ENCODE measurements at places on chromosomes 6 and 20.

DNA sequence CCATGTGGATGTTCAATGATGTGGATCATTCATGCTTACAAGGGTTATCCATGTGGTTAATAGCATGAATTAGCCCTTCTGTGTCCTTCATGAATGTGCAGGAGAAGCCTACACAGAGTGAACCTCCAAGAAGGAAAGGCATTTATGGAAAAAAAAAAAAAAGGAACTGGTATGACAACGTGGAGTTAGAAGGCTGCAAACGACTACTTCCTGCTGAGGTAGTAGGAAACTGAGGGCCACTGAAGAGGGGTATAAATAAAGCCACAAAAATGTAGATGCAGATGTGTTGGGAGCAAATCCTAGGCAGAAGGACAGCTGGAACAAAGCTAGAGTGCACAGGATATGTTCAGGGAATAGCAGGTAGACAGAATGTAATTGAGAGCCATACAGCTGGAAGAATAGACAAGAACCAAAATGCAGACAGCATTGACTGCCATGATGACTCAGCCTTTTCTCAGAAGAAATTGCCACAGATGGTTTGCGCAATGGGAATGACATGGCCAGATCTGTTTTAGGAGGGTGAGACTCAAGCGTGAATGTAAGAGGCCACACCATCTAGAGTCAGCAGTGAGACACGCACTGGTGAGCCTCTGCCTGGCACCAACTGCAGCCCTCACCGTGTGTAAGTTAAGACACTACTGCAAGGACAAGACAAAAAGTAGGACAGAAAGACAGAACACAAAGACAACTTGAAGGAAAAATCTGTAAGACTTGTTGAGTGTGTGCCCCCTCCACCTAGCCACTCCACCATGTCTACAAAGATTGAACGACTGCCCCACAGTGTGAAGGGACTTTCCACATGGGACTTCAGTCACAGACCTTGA is 79.8 kb downstream of the KIF13A start:
- DNase-seq = no peak

GRCh38 chr20:6868861-6869260 is 101.4 kb downstream of the BMP2 start:
- no peak for DNase-seq

GRCh38 chr20:61790116-61790827 is 275.4 kb downstream of the TAF4 start:
- no peak for DNase-seq

DNA sequence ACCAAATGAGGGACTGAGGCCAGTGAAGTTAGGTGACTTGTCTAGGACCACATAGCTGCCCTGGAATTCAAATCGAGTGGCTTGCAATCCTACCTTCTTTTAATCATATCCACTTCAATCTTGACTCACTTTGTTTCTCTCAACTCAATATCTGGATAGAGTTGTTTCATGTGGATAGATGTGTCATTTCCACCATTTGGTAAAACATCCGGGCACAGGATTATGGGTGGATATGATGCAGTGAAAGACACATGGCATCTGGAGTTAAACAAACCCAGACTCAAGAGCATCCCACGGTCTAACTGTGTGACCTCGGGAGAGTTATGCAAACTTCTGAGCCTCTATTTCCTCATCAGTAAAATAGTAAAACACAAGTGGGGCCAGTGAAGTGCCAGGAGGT is 103.6 kb upstream of the CNKSR3 start:
- DNase-seq = no peak

DNA sequence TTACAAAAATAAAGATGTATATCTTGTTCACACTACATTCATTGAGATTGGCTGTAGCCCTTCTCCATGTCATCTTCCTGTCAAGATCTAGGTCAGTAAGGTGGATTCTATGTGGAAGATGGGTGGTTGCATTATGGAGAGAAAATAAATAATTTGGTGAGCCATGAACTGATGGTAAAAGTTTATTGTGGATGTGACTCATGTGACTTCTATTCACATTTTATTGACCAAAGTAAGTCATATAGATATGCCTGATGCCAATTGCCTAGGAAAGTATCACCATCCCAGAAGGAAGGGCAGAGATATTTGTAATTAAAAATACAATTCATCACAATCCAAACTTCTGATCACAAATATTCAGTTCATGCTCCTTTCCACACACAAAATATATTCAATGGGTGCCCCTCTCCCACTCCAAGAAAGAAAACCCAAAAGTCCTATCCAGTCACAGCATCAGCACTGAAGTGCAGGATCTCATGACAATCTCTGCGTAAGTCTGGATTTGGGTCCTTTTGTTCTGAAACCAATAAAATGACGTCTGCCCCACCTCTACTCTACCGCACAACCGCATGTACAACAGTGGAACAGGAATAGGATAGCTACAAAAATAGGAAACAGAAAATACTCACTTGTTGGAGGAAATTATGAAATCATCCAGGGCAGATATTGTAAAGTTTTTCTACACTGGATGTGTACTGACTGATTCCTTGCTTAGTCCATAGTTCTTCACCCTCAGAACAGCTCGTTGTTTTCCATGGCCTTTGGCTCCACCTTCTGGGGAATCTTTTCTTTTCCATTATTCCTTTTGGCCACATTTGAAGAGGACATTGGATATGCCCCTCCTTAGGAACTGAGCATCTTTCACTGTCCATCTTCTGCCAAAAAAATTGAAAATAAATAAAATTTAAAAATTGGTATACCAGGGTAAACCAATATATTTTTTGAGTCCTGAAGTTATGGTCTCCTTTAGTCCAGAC is 16.1 kb upstream of the SLC17A3 start:
- peak; percentile 73 for DNase-seq

- DNase-seq = no peak
Measured at GRCh38 chr6:155404937-155405336, 50.7 kb downstream of the NOX3 start.

DNA sequence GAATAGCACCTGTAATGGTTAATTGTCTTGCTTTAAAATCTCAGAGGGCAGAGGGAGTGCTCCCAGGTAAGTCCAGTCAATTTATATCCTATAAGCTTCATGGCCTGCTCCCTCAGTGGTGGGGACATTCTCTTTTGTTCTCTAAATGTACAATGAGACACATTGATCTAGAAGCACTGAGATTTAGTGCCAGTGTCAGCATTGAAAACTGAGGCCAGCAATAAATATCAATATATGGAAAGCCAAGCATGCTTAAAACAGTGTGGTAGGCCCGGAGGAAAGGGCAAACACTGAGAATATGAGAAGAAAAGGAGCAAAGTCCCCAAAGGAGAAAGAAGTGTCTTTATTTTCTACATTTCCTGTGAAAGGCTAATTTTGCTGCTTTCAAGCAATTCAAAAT is 68.4 kb upstream of the CCN2 start:
- no peak for DNase-seq

All from GM23338 (cell line).